Subcutaneous preadipocyte (primary cell): ENCODE measurements at places on chromosomes 13 and 19. TPM values are rescaled to one million over a fixed set of nuclear protein-coding genes. Genes with fewer than 3 reads are reported as not detected.

The SYDE1 gene
- total RNA-seq = 23.5 and 30.1 TPM in 2 replicates

The TEAD2 gene
- 5.9 and 16.0 TPM in 2 replicates for total RNA-seq

The OR10H2 gene
- total RNA-seq = not detected in 2 replicates

The WIZ gene
- total RNA-seq = 10.2 and 10.7 TPM in 2 replicates

The SCN1B gene
- 2.2 TPM in 2 replicates for total RNA-seq

The CYP2A7 gene
- not detected in 2 replicates for total RNA-seq

The SELENOV gene
- total RNA-seq = not detected in 2 replicates

The SYNE4 gene
- under 0.01 TPM in 1 of 2 replicates, not detected in the other for total RNA-seq
